ENCODE measurements at places on chromosomes 1 and 21. TPM values are rescaled to one million over a fixed set of nuclear protein-coding genes. Genes with fewer than 3 reads are reported as not detected.

DNA sequence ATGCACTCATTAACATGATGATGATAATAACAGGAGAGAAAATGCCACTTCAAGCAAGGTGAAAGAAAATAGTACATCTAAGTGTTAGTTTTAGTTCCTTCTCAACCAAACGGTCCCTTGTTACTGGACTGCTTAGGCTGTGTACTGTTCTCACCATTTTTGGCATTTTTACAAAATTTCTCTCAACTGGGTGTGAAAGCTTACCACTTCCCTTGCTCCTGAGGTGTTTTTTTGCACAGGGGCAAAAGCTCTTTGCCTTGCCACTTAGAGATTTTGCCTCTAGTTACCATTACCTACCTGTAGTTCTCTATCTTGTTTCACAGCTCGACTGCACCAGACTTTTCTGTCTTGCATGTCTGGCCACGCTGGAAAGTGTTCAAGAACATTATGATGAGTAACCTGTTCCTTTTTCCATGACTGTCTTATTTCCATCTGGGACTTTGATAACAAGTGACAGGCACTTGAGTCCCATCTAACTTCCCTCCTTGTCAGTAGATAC, 10.7 kb downstream of the NEK7 start:
- H3K27me3 ChIP-seq: no peaks in the 10 kb centered on the region
- H3K4me1 ChIP-seq: peaks cover 17% of the 10 kb centered on the region
- H3K36me3 ChIP-seq: peaks cover 2% of the 10 kb centered on the region

DNA sequence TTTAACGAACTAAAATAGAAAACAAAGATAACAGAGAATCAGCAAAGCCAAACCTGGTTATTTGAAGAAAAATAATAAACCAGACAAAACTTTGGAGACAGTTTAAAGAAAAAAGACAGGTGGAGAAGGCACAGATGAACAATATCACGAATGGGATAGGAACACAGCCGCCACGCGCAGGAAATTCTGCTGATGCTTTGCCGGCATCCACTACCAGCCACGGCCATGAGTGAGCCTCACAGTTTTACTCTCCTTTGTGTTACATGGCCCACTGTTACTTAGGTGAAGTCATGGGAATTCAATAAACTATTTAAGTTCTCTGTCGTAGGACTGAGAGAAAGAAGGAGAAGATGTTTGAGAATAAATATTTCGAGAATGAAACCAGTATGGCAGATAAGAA, 503.4 kb downstream of the TTLL7 start:
- no peak for DNase-seq
- no peaks in the 10 kb centered on the region for H3K36me3 ChIP-seq
- H3K4me1 ChIP-seq: no peaks in the 10 kb centered on the region
- H3K27ac ChIP-seq: no peak overlapping the region

- no peaks in the 10 kb centered on the region for H3K27me3 ChIP-seq
These were observed 18.5 kb downstream of the SH3BP5L start for GRCh38 chr1:248807067-248807737.

The CLCA4 gene
- total RNA-seq: not detected

GRCh38 chr1:179938752-179939151, 15.9 kb upstream of the CEP350 start:
- no peak overlapping the region for H3K4me3 ChIP-seq
- H3K4me1 ChIP-seq: no peaks in the 10 kb centered on the region
- H3K36me3 ChIP-seq: no peaks in the 10 kb centered on the region
- peak; percentile 36 for DNase-seq
- peaks cover 5% of the 10 kb centered on the region for H3K27me3 ChIP-seq

DNA sequence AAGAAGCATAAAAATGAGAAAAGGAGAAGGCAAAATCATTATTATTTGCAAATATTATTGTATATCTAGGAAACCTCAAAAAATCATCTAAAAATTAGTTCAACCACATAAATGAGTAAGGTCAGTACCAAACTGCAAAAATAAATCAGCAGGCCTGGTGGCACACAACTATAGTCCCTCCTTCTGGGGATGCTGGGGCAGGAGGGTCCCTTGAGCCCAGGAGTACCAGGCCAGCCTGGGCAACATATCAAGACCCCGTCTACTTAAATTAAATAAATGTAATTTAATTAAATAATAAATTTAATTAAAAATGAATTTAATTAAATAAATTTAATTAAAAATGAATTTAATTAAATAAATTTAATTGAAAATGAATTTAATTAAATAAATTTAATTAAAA, 40.3 kb upstream of the TRIM67 start:
- DNase-seq: no peak
- H3K27ac ChIP-seq: no peak overlapping the region
- no peaks in the 10 kb centered on the region for H3K4me1 ChIP-seq
- peaks cover 2% of the 10 kb centered on the region for H3K27me3 ChIP-seq

The SYNC gene
- 103 TPM for total RNA-seq

- H3K4me3 ChIP-seq: no peak overlapping the region
- peaks cover 47% of the 10 kb centered on the region for H3K27me3 ChIP-seq
- H3K4me1 ChIP-seq: no peaks in the 10 kb centered on the region
- no peak for DNase-seq
- no peaks in the 10 kb centered on the region for H3K36me3 ChIP-seq
- H3K27ac ChIP-seq: no peak overlapping the region
These were observed 115.0 kb downstream of the SYF2 start for GRCh38 chr1:25117233-25117823.

- H3K4me1 ChIP-seq: no peaks in the 10 kb centered on the region
- H3K27me3 ChIP-seq: no peaks in the 10 kb centered on the region
- no peaks in the 10 kb centered on the region for H3K36me3 ChIP-seq
- DNase-seq: peak; percentile 90
- no peak overlapping the region for H3K27ac ChIP-seq
- H3K4me3 ChIP-seq: no peak overlapping the region
These were observed 249.1 kb upstream of the PTBP2 start for GRCh38 chr1:96472471-96472870.

GRCh38 chr21:19853709-19854575, 1144.3 kb upstream of the NCAM2 start:
- H3K4me1 ChIP-seq: no peaks in the 10 kb centered on the region
- no peaks in the 10 kb centered on the region for H3K36me3 ChIP-seq
- no peaks in the 10 kb centered on the region for H3K27me3 ChIP-seq
- no peak overlapping the region for H3K27ac ChIP-seq

Measured in IMR-90 (cell line).